Activated CD8-positive, alpha-beta T cell treated with anti-CD3 and anti-CD28 coated beads, Interleukin-2, amount 10 ng/mL, durations not matched to agents 7 days and 5 days (primary cell): ENCODE measurements at places on chromosomes 6 and 20. TPM values are rescaled to one million over a fixed set of nuclear protein-coding genes. Genes with fewer than 3 reads are reported as not detected.

GRCh38 chr6:12576389-12576788 lies 140.2 kb upstream of the PHACTR1 start:
- no peak for DNase-seq

- DNase-seq: no peak
Measured at GRCh38 chr6:117907601-117908245, 659 bp downstream of the SLC35F1 start.

TMEM74B gene
- 1.1 TPM for total RNA-seq

DNA sequence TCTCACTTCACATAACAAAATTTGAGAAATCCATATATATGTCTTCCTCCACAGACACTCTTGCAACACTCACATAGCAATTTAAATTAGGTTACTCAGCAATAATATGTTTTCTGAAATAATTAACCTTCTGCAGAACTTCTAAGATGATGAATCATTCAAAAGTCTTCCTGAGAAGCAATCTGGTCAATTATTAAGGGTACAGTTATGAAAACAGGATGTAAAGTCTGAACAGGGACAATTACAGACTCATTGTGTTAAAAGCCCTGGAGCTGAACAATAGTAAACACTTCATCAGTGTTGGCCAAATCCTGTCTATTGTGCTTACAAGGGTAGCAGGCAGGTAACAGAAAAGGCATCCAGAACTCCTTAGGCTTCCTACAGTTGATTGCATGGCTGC lies 75.4 kb downstream of the FILIP1 start:
- DNase-seq: no peak

PRR18 gene
- not detected for total RNA-seq

HEY2 gene
- total RNA-seq: not detected

GRCh38 chr6:106825156-106825555 lies 149.4 kb downstream of the CD24 start:
- DNase-seq: no peak

DNA sequence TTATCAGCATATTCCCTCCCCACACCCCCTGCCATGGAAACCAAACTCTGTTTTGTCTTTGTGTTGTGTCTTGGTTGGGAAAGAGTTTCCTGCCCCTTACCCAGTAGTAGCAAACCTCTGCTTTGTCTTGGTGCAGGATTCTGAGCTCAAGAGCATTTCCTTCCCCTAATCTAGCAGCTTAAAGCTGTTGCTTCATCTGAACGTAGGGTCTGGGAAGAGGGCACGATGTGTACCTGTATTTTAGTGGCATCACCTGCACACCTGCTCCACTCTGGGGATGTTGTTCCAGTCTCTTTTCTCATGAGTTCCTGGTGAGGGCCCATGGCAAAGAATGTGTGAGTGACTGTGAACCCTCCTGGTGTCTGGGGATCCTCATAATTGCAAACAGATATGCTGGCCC lies 164.7 kb downstream of the SCP2D1 start:
- no peak for DNase-seq

LIME1 gene
- 165 TPM for total RNA-seq

- no peak for DNase-seq
Measured at GRCh38 chr20:41694796-41695195, 76.6 kb upstream of the CHD6 start.

COX4I2 gene
- not detected for total RNA-seq

CCHCR1 gene
- 36.5 TPM for total RNA-seq

DNA sequence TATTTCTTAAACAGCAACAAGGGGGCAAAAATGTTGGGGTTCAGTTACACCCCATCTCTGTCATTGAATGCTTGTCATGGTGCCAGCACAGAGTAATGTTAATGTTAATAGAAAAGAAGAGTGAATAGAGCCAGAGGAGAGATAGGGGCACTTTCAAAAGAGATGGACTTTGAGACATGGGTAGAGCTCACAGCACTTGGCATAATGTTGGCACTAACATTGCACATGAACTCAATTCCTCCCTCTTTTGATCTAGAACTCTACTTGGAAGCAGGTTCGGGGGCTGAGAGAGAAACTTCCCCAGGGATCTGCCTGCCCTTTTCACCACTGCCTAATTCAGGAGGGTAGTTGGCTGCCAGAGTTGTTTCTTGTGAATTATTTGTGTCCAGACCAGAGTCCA lies 284.6 kb upstream of the PRND start:
- DNase-seq: no peak

DNA sequence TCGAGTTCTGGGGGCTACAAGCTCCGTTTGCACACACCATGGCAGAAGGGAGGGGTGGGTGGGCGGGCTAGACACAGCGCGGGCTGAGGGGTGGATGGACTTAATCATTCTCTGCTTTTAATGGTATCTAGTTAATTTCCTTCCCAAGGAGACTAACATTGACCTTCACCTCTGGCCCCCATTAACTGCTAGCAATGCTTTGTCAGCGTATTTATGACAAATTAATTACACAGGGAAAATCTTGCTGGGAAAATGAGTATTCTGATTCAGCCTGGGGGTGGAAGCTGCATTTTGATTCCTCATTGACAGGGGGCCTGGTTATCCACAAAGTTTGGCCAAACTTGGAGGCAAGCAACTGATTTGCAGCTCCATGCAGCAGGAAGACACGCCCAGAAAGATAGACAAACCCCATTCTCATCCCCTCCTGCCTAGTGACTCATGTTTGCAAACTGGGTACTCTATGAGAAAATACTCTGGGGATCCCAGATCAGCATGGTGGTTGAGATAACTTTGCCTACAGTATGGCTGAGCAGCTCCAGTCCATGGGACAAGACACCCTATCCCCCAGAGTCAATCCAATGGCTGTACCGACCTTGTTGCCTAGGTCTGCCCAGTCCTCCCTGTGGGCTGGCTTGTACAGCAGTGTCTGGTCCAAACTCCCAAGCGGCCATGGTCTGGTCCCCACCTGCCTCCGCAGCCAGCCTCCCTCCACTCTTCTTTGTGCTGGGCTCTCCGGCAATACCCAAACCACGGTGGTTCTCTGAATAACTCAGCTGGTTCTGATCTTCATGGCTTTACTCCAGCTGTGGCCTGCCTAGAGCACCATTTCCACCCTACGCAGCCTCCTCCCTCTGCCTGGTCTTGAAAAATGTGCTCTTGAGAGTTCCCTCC lies 19.7 kb downstream of the ZBP1 start:
- DNase-seq: no peak

NKX2-4 gene
- total RNA-seq: not detected

- DNase-seq: no peak
Measured at GRCh38 chr20:45014671-45015415, 48.5 kb downstream of the STK4 start.

DNA sequence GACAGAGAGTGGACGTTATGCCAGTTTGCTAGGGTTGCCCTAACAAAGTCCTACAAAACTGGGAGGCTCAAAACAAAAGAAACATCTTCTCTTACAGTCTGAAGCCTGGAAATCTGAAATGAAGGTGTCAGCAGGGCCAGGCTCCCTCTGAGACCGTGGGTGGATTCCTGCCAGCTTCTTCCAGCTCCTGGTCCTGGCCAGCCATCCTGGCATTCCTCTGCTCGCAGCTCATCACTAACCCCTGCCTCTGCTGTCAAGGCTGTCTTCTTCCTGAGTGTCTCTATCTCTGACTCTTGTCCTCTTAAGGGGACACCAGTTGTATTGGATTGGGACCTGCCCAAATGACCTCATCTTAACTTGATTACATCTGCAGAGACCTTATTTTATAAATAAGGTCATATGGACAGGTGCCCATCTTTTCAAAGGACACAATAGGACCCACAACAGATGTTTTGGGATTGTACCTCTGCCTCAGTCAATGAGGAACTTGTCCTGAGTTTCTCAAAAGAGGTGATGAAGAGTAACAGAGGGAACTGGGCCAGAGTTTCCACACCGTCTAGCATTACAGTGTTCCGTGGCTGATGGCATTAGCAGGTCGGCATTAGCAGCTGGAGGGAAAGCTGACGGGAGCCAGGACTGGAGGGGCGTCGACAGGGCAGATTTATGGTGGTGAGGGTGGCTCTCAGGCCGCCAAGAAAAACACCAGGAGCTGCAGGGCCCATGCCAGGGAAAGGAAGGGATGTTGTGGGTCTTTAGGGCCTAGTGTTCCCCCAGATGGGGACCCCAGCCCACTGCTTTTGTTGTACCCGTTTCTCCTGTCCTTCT lies 157.3 kb downstream of the TBXT start:
- DNase-seq: no peak

- no peak for DNase-seq
Measured at GRCh38 chr6:4342407-4343137, 207.2 kb upstream of the ECI2 start.

GRCh38 chr20:24468401-24469115 lies 871 bp upstream of the SYNDIG1 start:
- no peak for DNase-seq

QRSL1 gene
- total RNA-seq: 14.2 TPM

GRCh38 chr6:45461486-45461885 lies 83.8 kb upstream of the SUPT3H start:
- no peak for DNase-seq

DNA sequence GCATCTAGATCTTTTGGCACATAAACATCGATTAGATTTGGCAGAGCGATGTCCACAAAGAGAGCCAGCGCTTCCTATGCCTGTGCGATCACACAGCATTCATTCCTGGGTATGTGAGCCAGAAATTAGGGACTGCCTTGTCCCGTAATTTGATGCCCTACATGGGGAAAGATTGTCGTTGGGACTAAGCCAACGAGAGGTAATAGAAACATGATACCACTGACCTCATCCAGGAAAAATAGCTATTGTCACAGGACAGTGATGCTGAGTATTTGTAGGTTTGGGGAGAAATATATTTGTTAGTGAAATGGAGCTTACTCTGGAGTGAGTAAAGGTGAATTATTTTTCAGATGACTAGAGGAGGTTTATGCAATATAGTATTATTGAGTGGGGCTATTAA lies 154.0 kb downstream of the TSHZ2 start:
- no peak for DNase-seq

ADAM33 gene
- not detected for total RNA-seq

- DNase-seq: no peak
Measured at GRCh38 chr6:161265975-161266374, 7.9 kb downstream of the AGPAT4 start.

DNA sequence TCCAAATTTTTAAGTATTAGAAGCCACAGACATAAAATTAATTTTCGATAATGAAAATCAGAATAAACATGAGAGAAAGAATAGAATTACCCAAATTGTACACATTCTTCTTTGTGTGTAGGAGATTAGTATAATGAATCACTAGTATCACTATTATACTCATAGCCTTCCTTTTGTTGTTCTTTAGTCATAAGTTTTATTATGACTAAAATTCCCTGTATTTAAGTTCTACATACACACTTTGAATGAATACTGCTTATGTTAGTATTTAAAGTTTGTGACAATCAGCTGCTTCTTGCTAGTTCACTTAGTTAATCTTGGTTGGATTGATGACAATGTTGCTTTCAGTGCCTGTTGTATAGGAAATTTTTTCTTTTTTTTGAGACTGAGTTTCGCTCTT lies 72.7 kb downstream of the CCDC170 start:
- no peak for DNase-seq

- no peak for DNase-seq
Measured at GRCh38 chr6:45351667-45352066, 23.5 kb downstream of the RUNX2 start.

DNA sequence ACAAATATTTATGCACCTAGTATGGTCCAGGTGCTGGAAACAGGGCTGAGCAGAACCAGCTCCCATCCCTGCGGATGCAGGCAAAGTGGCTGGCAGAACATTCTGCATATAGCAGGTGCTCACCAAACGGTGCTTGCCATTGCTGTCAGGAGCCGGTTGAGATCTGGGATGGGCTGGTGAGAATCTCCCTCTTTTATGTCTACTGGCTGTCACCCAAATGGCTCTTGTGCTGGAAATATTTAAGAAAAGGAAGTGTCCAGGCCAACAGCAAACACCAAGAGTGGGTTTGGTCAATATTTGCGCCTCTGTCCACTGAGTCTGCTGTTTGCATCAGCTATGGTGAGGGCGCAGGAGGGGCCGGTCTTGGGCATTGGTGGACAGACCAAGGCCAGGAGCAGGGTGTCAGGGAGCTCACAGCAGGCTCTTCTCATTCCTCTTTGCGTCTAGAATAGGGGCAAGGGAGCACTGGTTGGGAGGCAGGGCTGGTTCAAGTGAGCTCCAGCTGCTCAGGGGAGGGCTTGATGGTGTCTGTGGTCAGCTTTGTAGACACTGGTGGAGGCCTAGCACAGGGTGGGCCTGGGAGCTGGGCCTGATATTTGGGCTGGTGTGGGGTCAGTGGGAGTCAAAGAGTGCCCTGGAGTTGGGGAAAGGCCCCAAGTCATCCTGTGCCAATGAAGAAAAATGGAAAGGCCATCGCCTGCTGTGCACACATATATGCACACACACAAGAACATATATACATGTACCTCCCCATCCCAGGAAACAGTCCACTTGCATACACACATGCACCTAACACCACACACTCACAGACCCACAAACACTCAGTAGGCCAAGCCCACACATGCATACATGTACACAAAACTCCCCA lies 1.4 kb upstream of the BPIFB2 start:
- DNase-seq: no peak

RNASET2 gene
- 48.7 TPM for total RNA-seq

RAET1E gene
- not detected for total RNA-seq

PLA2G7 gene
- total RNA-seq: not detected

DNA sequence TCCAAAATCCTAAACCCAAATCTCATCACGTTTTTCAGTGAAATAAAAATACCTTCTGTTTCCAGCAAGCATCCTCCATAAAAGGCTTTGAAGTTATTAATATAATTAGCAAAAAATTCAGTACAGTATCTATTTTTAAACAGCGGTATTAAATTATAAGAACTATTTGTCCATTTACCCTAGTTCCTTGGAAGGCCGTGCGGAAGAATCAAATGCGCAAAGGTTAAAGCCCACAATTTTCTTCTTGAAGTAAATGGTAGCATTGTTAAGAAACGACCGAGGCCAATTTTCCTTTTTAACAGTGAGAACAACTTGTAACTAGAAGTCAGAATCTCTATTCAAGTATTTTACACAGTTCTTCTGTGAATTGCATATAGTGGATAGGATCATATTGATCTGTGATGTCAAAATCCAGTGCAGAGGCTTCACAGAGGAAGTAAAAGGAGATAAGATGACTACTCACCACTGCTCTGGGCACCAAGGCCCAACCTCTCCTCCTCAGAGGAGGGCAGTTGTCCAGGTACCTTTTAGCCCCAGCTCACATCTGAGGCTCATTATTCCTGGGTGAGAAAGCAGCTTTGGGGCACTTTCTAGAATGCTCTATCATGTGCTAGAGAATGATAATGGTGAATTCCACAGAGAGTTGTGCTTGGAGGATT lies 36.3 kb downstream of the TNFAIP3 start:
- DNase-seq: no peak

DCDC2 gene
- total RNA-seq: not detected

DNA sequence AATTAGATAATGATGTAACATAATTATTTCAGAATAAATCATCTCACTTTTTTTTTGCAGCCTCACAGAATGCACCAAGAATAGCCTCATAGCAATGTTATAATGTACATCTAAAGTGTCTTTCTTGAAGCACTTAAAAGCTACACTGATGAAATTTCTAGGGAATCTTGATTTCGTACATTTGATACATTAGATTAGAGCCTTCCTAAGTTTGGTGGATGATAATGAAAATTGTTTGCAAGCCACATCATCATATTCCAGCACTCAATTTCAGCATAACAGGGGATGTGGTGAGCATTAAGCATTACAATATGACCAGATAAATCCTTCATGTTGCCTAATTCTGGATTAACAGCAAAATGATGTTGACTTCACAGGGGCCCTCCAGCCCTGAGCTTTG lies 9.7 kb upstream of the METTL24 start:
- DNase-seq: no peak

GRCh38 chr6:13544454-13545186 lies 29.8 kb upstream of the SIRT5 start:
- no peak for DNase-seq

FOXS1 gene
- not detected for total RNA-seq
